NCI-H446 treated with DMSO at 0.1 percent for 48 hours (cell line): ENCODE measurements at places on chromosomes 2 and 18.

DNA sequence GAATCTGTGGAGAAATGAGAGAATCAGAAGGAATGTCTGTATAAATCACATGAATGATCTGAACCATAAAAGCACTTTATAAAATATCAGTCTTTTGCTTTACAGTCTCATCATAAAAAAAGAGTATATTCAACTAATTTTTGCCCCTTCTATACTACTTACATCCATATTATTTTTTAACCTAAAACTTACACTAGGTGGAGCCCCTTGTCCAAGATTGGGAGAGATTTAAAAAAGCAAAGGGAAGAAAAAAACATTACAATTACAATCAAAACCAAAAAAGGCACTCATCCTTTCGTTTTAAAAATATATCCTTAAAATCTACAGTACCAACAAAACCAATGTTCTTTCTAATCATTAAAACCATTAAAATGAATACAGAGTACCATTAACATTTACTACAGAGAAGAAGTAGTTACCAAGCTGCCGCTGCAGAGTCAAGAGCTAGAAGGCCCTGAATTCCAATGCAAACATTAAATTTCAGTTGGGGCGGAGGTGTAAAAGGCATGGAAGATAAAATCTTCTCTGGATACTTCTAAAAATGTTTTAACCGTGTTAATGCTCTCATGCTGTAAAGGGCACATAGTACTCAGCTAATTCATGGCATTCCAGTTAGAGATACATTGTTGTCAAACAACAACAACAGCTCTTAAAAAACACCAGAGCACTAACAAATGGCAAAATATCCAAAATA, 56.7 kb upstream of the EPB41L3 start:
- no peak for DNase-seq

GRCh38 chr2:204223046-204223445, 286.5 kb downstream of the ICOS start:
- DNase-seq = no peak

DNA sequence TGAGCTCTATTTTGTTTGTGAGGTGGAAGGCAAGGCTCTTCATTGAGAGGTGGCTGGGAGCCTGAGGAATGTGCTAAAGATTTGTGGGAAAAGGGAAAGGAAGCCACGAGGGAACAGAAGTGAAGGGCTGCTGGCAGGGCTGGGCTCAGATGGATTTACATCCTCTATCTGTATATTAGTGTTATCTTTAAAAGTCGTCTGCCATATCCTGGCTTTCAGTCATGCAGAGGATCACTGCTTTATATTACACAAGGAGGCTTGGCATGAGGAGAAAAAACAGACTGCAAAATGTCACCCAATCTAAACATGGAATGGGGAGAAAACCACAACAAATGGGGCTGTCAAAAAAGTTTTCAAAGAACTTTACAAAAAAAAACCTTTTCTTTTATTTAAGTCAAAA, 434.4 kb downstream of the HRH4 start:
- DNase-seq = no peak

GRCh38 chr18:32714571-32715148, 58.2 kb downstream of the KLHL14 start:
- DNase-seq = peak; percentile 11

DNA sequence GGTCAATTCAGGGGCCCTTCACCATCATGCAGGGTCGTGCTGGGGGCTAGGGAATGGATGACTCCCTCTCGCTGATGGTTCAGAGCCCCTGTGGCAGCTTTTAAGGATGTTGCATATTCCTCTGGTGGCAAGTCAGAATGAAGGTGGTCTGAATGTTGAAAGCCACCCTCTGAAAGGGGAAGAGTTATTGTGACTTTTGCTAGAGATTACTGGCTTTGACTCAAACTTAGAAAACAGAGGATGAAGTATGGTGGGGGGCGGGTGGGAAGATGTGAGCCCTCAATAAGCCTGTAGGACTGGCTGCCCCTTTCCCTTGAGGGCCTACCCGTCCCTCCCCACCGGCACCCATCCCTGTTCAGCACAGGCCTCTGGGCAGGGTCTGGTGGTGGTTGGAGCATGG, 23.2 kb downstream of the MC2R start:
- no peak for DNase-seq

DNA sequence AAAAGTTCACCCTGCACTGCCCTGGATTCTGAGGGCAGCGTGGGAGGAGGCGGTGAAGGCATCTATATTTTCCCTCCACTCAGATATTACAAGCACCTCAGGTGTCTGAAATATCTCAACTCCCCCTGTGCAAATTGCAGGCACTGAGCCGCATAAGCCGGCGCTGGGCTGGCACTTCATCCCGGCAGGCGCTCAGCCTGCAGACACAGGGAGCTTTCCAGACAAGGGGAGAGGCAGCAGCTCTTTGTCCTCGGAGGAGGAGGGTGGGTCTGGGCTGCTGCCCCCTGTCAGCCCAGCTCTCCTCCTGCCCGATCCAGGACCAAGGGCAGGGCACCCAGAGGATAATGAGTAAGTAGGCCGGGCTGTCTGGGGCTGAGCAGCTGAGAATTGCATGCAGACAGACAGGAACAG, 189.3 kb upstream of the MYT1L start:
- no peak for DNase-seq

DNA sequence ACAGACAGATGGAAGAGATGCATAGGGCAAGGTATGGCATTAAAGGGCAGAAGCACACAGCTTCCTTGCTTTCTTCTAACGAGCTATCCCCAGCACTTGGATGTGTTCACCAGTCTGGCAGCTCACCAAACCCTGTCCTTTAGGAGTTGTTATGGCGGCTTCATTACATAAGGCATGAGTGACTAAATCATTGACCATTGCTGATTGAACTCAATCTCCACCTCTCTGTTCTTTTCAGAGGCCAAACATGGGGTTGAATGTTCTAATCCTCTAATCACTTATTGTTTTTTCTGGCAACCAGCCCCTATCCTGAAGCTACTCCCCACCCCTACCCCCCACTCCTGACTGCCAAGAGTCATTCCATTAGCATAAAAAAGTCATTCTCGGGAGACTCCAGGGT, 301.8 kb downstream of the XIRP2 start:
- peak; percentile 64 for DNase-seq

GRCh38 chr2:105895990-105896764, 151.5 kb downstream of the NCK2 start:
- DNase-seq = no peak

DNA sequence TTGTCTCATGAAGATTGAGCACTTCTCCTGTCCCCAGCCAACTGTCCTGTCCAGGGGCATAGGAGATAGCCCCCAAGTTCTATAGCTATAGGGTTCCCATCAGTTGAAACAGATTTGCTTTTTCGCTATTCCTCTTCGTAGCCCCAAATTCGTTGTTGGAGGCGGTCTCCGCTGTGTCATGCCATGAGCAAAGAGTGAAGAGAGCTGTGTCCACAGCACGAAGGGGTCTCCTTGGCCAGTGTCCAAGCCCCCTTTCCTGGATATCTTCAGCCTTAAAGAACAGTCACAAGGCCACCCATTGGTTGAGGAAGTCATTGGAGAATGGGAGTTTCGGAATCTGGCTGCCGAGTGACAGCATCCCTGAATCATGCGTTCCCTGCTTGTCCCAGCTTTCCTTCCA, 21.0 kb downstream of the IGFBP5 start:
- DNase-seq = no peak

GRCh38 chr2:2422621-2423020, 91.5 kb upstream of the MYT1L start:
- no peak for DNase-seq

GRCh38 chr18:41128126-41128525, 826.9 kb upstream of the PIK3C3 start:
- no peak for DNase-seq
